ENCODE measurements at places on chromosomes 13 and 19.

DNA sequence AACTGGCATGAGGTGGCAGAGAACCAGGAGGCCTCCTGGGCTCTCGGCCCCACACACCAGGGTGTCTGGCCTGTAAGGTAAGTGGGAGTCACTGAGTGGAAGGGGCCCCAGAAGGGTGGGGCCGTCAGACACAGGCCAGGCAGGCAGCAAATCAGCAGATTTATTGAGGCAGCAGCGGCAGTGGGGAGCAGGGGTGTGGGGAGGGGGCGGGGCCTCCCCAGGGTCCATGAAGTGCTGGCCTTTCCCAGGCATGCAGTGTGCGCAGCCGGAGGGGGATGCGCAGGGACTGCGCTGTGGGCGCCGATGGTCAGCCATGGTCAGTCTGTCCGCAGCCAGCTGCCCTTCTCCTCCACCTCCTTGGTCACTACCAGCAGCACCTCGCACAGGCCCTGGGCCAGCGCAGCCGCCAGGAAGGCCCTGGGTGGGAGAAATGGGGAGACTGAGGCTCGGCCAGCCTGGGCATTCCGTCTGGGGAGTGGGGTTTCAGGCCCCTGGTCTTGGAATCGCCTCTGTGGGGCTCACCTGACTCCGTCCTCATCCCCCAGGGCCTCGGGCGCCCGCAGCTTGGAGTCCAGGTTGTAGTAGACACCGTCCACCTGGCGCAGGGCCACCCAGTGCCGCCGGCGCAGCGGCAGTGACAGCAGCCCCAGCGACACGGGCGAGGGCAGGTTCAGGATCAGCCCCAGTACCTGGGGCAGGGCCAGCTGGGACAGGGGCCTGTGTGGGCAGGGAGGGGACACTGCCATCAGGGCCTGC lies 5.0 kb downstream of the JOSD2 start:
- no peak for DNase-seq

- no peak for DNase-seq
Measured at GRCh38 chr19:13610039-13610691, 103.9 kb upstream of the CACNA1A start.

GRCh38 chr19:610801-611480 lies 21.3 kb downstream of the HCN2 start:
- no peak for DNase-seq

DNA sequence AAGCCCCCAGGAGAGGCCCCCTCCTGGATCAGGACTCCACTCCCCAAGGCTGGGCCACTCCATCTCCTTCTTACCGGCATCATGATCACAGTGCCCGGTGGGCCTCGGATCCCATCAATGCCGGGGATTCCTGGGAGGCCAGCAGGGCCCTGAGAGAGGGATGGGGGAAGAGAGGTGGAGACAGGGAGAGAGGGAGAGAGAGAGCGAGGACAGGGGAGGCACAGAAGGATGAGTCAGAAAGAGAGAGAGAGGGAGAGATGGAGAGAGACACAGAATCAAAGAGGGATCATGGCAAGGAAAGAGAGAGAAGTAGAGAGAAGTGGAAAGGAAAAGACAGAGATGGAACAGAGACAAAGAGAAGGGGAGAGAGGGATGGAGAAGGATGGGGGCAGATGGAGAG lies 13.8 kb downstream of the COL5A3 start:
- no peak for DNase-seq

DNA sequence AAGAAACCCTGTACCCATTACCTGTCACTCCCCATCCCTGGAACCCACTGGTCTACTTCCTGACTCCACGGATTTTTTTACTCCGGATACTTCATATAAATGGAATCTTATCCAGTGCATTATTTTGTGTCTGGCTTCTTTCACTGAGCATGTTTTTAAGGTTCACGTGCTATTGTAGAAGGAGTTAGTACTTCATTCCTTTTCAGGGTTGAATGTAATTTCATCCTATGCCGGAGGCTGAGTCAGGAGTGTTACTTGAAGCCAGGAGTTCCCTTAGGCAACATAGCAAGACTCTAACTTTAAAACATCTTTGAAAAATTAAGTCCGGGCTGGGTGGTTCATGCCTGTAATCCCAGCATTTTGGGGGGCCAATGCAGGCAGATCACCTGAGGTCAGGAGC lies 17.9 kb upstream of the ELAVL1 start:
- no peak for DNase-seq

GRCh38 chr13:52455677-52456041 lies 381 bp downstream of the CKAP2 start:
- peak; percentile 63 for DNase-seq

DNA sequence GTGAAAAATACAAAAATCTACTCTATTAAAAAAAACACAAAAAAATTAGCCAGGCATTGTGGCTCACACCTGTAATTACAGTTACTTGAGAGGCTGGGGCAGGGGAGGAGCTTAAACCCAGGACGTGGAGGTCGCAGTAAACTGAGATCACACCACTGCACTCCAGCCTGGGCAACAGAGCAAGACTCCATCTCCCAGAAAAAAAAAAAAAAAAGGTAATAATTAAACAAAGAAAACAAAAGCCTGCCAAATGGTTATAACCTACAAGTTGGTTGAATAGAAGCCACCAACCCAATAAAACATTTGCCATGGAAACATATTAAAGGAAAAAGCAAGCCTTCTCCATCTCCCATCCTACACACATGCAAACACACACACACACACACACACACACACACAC lies 255.2 kb downstream of the ITGBL1 start:
- DNase-seq = no peak

- DNase-seq = no peak
Measured at GRCh38 chr13:83935566-83935965, 53.3 kb upstream of the SLITRK1 start.

GRCh38 chr19:50482271-50482855 lies 5.7 kb upstream of the GARIN5A start:
- DNase-seq = no peak

DNA sequence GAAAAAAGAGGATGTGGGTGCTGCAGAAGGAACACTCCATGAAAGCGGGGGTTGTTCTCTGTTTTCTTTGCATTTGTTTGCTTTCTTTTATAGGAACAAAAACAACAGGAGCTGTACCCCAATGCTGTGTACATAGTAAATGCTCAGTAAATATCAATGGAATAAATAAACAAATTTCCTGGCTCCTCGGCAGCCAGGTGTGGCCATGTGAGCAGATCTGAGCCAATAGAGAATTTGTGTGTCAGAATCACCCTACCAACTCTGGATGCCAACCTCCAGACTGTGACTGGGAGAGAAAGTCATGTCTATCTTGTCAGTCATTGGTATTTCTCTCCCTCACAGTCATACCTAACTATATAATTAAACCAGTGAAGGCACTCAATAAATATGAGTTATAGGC lies 10.6 kb upstream of the CLPP start:
- DNase-seq = no peak

DNA sequence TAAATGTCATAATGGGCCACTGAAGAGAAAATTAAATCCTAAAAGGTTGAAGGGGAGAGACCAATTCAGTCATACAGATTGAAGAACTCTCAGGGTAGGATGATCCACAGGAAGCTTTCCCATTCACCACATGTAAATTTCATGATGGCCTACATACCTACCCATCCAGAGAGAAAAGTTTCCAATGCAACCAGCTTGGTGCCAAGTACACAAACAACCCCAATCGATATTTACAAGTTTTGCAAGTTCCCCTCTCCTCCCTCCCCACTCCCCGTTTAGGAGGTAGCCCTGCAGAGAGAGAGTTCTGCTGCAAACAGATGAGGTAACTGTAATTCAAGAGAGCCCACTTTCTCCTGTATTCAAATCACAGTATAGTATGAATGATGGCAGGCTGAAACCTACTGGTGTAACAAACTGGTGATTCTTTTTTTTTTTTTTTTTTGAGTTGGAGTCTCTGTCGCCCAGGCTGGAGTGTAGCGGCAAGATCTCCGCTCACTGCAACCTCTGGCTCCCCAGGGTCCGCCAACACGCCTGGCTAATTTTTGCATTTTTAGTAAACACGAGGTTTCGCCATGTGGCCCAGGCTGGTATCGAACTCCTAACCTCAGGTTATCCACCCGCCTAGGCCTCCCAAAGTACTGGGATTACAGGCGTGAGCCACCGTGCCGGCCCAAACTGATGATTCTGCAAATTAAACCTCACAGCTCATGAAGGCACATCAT lies 14.4 kb downstream of the FOXO1 start:
- DNase-seq = no peak

DNA sequence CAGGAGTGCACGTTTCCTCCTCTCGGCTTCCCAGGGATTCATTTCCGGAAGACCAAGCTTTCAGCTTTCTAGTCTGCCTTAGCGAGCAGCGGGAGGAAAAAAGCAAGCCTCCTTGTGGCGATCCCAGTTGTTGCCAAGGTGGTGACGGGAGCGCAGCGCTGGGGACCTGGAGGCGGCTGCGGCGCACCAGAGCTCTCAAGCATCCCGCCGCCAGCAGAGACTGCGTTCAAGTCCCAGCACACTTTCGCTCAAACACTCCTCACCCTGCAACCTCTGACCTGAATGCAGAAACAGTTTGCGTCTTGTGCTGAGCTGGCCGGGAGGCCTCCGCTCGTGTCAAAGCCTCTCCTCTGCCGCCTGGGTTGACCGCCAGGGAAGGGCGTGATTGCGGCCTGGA lies 4.9 kb downstream of the GSX1 start:
- no peak for DNase-seq

GRCh38 chr13:20616059-20616797 lies 49.3 kb downstream of the IFT88 start:
- no peak for DNase-seq

GRCh38 chr19:18446145-18446810 lies 8.3 kb upstream of the ISYNA1 start:
- no peak for DNase-seq

GRCh38 chr19:1041272-1041834 lies 1.4 kb downstream of the ABCA7 start:
- DNase-seq = peak; percentile 60

GRCh38 chr13:66219506-66219905 lies 1010.6 kb downstream of the PCDH9 start:
- DNase-seq = no peak

All from HuH-7.5 (cell line).